ENCODE measurements at places on chromosomes 5 and 9.

- no peaks in the 10 kb centered on the region for H3K36me3 ChIP-seq
- no peak for DNase-seq
- H3K27me3 ChIP-seq = peaks cover 88% of the 10 kb centered on the region
- no peak overlapping the region for H3K27ac ChIP-seq
- H3K4me3 ChIP-seq = peak overlapping the region; percentile 76
- H3K4me1 ChIP-seq = peaks cover 40% of the 10 kb centered on the region
These were observed 6.7 kb upstream of the ISL1 start for GRCh38 chr5:51376509-51376908.

- no peak overlapping the region for H3K27ac ChIP-seq
- no peak overlapping the region for H3K4me3 ChIP-seq
- peaks cover 47% of the 10 kb centered on the region for H3K36me3 ChIP-seq
- H3K27me3 ChIP-seq = peaks cover 3% of the 10 kb centered on the region
- H3K4me1 ChIP-seq = peaks cover 22% of the 10 kb centered on the region
These were observed 58.3 kb upstream of the FBXW11 start for GRCh38 chr5:172064766-172065165.

- H3K36me3 ChIP-seq = no peaks in the 10 kb centered on the region
- H3K4me1 ChIP-seq = no peaks in the 10 kb centered on the region
- no peak overlapping the region for H3K27ac ChIP-seq
- no peaks in the 10 kb centered on the region for H3K27me3 ChIP-seq
These were observed 379.4 kb downstream of the PRR16 start for GRCh38 chr5:120843390-120843980.

GRCh38 chr5:9071524-9071923 is 474.4 kb downstream of the SEMA5A start:
- no peak overlapping the region for H3K27ac ChIP-seq
- peaks cover 4% of the 10 kb centered on the region for H3K27me3 ChIP-seq
- no peaks in the 10 kb centered on the region for H3K36me3 ChIP-seq
- no peak for DNase-seq

- no peak overlapping the region for H3K27ac ChIP-seq
- no peak for DNase-seq
- no peaks in the 10 kb centered on the region for H3K27me3 ChIP-seq
- H3K36me3 ChIP-seq = no peaks in the 10 kb centered on the region
These were observed 460.6 kb downstream of the CETN3 start for GRCh38 chr5:89948977-89949376.

DNA sequence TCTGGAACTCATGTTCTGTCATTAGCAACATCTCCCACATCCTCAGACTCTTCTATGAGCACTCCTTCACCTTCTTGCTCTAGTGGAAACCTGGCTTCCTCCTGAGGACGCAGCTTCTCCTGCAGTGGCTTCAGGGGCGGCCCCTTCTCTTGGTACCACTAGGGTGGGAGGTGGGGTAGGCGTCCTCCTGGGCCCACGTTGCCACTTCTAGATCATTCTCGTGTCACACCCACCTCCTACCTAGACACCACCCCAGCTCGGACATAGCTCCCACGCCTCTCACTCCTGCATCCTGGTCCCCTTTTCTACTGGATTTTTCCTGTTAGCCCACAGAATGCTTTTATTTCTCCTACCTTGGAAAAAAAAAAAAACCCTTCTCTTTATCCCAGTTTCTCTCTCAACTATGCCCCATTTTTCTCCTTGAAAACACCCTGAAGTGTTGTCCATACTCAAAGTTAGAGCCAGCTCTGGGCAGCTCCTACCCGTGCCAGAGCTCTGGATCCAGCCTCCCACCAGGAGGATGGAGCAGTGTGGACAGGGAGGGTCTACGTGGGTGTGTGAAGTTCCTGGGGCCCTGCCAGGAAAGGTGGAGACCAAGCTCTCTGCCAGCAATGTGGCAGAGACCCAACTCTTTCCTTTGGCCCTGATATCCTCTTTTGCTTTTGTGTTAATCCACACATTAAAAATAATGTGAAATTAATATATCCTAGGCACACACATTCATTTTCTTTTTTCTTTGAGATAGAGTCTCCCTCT is 179.2 kb downstream of the HSPA4 start:
- H3K27ac ChIP-seq = no peak overlapping the region
- H3K4me1 ChIP-seq = no peaks in the 10 kb centered on the region
- no peak for DNase-seq
- peaks cover 11% of the 10 kb centered on the region for H3K27me3 ChIP-seq

- DNase-seq = no peak
- no peak overlapping the region for H3K4me3 ChIP-seq
- H3K4me1 ChIP-seq = peaks cover 90% of the 10 kb centered on the region
- peaks cover 55% of the 10 kb centered on the region for H3K27me3 ChIP-seq
- no peaks in the 10 kb centered on the region for H3K36me3 ChIP-seq
These were observed 82.9 kb downstream of the C5orf15 start for GRCh38 chr5:133885566-133885965.

DNA sequence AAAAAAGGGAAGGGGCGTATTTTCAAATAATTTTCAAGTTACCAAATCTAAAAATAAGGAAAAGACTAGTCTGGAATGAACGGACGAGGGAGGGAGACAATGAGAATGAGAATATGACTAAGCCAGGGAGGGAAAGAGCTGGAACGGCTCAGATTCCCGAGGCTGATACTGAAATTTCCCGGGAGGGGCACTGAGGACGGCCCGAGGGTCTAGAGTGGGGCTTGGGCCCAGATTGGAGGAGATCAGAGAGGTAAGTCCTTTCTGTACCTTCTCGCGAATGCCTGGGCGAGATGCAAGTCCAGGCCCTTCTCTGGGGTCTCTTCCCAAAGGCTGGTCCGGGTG is 3.4 kb upstream of the CCIN start:
- peaks cover 8% of the 10 kb centered on the region for H3K36me3 ChIP-seq
- H3K27ac ChIP-seq = no peak overlapping the region
- peaks cover 61% of the 10 kb centered on the region for H3K4me1 ChIP-seq
- DNase-seq = no peak
- H3K4me3 ChIP-seq = no peak overlapping the region
- peaks cover 4% of the 10 kb centered on the region for H3K27me3 ChIP-seq

DNA sequence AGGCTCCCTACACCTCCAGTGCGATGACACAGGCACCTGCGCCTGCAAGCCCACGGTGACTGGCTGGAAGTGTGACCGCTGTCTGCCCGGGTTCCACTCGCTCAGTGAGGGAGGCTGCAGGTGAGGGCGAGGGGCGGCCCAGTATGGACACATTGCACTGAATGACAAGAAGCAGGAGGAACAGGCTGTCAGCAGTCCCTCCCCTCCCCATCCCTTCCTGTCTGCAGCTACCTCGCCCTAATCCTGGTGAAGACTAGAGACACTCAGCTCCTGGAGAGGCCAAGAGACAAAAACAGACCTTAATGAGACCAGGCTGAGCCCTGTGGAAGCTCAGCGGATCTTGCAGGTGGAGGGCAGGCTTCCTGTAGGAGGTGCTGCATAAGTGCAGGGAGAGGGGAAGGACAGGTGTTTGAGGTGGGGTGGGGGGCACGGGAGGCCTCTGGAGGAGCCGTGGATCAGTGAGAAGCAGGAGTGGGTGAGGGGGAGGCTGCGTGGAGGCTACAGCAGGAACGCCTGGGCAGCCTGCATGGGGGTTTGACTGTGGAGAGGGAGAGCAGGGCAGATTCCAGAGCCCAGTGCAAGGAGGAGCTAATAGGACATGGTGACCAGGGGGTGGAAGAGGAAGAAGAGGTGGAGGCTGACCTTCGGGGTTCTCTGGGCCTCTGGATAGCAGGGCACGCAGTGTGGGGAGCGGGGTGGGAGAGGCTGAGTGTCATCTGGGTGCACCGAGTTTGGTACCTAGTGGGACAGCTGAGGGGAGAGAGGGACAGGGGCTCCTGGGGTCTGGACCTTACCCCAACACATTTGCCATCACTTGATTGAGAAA is 30.4 kb downstream of the LAMC3 start:
- H3K27ac ChIP-seq = no peak overlapping the region
- H3K36me3 ChIP-seq = no peaks in the 10 kb centered on the region
- H3K4me3 ChIP-seq = no peak overlapping the region
- peaks cover 19% of the 10 kb centered on the region for H3K4me1 ChIP-seq
- H3K27me3 ChIP-seq = peaks cover 4% of the 10 kb centered on the region

DNA sequence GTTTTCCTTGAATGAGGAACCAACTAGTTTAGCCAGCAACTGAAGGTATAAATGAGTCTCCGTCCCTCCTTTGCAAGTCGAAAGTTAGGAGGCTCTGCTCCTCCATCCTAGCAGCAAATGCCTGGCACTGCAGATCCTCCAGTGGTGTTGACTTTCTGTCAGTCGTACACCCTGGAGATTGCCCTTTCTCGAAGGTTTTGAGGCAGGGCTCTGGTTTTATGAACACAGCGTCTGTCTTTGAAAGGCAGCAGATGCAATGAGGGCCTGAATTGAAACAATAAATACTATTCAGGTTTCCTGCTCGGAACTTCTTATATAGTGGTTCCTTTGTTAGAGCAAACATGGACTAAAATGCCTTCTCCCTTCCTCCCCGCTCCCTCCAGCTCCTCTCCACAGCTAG is 284.0 kb downstream of the TMEM38B start:
- no peak for DNase-seq
- peak overlapping the region; percentile 33 for H3K27ac ChIP-seq
- no peak overlapping the region for H3K4me3 ChIP-seq
- no peaks in the 10 kb centered on the region for H3K36me3 ChIP-seq

DNA sequence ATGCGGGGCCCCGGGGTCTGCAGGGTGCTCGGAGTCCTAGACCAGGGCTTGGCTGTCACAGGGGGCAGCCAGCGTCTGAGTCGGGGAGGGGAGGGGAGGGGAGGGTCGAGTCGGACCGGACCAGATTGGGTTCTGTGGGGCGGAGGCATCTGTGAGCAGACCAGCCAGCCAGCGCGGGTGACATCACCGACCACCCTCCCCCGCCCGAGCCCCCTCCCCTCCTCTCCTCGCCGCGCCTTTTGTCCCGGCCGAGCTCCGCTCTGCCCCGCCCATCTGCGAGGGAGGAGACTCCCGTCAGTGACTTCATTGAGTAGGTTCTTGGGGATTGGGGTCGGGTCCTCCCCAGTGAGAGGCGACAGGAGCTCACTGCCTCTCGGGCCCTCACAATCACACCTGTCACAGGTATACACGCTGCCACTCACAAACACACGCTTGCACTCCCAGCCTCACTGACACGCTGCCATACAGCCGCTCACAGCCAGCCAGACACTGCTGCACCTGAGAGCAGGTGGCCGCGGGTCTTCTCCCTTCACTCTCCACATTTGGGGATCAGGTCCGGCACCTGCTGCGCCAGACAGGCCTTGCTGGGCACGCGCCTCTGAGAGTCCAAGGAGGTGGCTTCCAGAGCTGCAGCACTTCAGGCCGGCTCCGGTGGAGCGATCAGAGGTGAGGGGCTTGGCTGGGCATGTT is 546 bp downstream of the DNAJB5 start:
- H3K4me1 ChIP-seq = peaks cover 89% of the 10 kb centered on the region
- H3K27me3 ChIP-seq = peaks cover 2% of the 10 kb centered on the region
- H3K36me3 ChIP-seq = no peaks in the 10 kb centered on the region
- H3K4me3 ChIP-seq = peak overlapping the region; percentile 86
- DNase-seq = peak; percentile 78

GRCh38 chr5:180154821-180155364 is 54.1 kb downstream of the RASGEF1C start:
- peaks cover 13% of the 10 kb centered on the region for H3K4me1 ChIP-seq
- H3K27me3 ChIP-seq = peaks cover 10% of the 10 kb centered on the region
- no peak for DNase-seq
- no peak overlapping the region for H3K4me3 ChIP-seq

DNA sequence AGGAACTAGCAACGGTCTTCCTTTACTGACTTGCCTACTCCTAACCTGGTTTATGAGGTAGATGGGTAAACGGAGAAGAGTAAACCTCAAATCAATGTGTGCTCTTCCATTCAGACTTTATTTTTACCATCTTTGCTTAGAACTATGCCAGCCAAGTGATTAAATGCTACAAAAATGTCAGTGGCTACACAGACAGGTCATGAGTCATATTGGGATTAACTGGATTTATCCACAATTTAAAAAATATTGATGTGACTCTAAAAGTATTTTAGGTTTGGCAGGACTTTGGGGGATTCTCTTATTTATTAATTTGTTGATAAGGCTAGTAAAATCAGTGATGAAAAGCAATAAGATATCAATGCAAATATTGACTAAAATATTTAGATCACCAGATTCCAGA is 275.0 kb downstream of the PLK2 start:
- H3K36me3 ChIP-seq = no peaks in the 10 kb centered on the region
- peaks cover 12% of the 10 kb centered on the region for H3K4me1 ChIP-seq
- H3K27me3 ChIP-seq = no peaks in the 10 kb centered on the region
- no peak overlapping the region for H3K4me3 ChIP-seq
- H3K27ac ChIP-seq = no peak overlapping the region

DNA sequence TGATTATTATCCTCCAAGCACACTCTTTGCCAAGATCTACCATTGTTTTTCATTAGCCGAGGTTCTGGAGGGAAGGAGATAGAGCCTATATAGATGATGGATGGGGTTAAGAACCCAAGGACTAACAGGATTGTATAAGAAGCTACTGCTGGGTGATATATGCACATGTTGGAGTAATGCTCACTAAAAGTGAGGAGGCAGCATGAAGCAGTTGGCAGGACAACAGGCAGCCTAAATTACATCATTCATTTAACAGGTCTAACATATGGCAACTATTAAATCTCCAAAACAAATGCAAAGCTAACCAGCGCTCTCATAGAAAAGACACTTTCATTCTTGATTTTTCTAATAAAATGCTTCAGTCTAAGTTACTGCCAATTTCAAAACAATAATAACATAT is 293.2 kb downstream of the EPB41L4A start:
- no peak overlapping the region for H3K27ac ChIP-seq
- no peak for DNase-seq

DNA sequence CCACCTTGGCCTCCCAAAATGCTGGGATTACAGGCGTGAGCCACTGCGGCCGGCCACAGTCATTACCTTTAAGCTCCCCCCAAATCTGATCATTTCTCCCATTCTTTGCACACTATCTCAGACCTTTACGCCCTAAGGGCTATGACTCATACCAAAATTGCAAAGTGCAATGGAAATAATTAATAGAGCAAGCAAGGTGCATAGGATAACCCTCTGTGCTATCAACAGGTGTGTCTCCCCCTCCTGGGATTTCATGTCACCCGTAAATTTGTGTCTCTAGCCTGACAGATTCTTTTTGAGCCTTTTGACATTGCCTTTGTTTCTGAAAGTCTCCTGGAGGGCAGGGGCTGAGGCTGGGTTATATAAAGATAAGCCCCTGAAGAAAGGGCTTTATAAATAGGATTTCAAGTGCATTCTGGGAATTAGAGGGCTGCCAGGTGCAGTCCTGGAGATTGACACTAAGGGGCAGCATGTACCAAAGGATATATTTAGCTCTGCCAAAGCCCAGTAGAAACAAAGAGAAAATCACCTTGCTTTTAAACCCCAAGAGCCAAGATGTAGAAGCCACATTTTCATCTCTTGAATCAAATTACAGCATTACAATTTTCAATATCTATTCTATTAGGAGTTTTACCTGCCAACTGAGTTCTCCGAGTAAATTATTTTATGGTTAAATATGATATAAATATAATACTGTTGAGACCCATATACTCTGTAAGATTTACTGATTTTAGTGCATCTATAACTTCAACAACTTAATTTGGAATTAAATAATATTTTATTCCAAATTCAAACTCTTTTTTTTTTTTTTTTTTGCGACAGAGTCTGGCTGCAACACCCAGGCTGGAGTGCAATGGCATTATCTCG is 18.2 kb downstream of the S100Z start:
- no peaks in the 10 kb centered on the region for H3K36me3 ChIP-seq
- no peaks in the 10 kb centered on the region for H3K27me3 ChIP-seq
- H3K27ac ChIP-seq = no peak overlapping the region

- H3K27me3 ChIP-seq = peaks cover 34% of the 10 kb centered on the region
- H3K27ac ChIP-seq = no peak overlapping the region
- H3K36me3 ChIP-seq = peaks cover 6% of the 10 kb centered on the region
These were observed 22.0 kb downstream of the ADAMTS2 start for GRCh38 chr5:179323026-179323870.
